ENCODE measurements at places on chromosomes 4 and X. TPM values are rescaled to one million over a fixed set of nuclear protein-coding genes. Genes with fewer than 3 reads are reported as not detected.

The TAF7L gene
- 0.18 TPM for polyA plus RNA-seq

The NKRF gene
- polyA plus RNA-seq: 8.5 TPM

The PALLD gene
- 59.7 TPM for polyA plus RNA-seq

The APOOL gene
- 19.4 TPM for polyA plus RNA-seq

GRCh38 chr4:20627866-20628265, 72.4 kb upstream of the PACRGL start:
- DNase-seq: no peak

DNA sequence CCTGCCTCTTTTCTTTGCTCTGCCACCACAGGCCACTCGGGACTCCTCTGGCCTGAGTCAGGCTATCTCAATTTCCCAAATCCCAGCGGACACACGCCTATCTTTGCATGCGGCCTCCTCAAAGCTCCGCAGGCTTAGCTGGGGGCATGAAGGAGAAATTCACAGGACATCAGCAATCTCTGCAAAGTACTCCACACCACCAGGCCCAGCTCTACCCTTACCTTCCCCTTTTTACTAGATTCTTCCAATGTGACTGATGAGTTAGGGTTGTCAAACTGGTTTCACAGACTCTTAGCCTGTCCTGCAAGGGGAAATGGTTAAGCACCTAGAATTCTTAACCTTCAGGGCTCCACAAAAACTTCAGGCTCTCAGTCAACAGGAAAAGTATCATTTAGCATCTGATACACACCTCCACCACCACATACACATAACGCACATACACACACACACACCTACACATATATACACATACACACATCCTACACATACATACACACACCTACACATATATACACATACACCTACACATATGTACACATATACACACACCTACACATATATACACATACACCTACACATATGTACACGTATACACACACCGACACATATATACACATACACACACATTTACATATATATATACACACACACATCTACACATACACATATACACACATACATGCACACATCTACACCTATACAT, 349.1 kb downstream of the ANK2 start:
- no peak for DNase-seq

GRCh38 chrX:791479-792034, 161.0 kb downstream of the SHOX start:
- no peak for DNase-seq

DNA sequence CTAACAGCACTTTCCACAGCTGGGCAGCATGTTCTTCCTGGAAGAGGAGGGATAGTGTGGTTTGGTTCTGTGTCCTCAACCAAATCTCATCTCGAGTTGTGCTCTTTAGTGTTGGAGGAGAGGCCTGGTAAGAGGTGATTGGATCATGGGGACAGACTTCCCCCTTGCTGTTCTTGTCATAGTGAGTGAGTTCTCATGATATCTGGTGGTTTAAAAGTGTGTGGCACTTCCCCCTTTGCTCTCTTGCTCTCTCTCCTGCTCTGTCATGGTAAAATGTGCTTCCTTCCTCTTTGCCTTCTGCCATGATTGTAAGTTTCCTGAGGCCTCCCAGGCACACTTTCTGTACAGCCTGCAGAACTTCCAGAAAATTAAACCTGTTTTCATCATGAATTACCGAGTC, 133.7 kb upstream of the NDP start:
- DNase-seq: no peak

GRCh38 chr4:157219711-157220370, 687 bp upstream of the GRIA2 start:
- no peak for DNase-seq

DNA sequence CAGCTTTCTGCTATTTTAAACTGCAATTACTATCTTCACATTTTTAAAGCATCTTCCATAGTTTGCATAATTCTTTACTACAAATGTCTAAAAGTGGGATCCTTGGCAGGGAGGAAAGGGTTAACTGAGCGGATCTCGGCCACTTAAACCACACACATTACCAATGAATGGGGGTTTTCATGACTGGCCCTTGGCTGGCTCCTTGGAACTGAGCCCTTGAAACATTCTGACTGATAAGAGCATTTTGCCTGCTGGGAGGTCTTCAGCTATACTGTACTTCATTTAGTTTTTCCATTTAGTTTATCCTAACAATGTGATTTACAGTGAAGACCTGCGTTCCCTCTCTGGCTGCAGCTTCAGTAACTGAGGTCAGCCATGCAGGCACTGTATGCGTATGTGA, 31.7 kb upstream of the MFAP3L start:
- DNase-seq: no peak

DNA sequence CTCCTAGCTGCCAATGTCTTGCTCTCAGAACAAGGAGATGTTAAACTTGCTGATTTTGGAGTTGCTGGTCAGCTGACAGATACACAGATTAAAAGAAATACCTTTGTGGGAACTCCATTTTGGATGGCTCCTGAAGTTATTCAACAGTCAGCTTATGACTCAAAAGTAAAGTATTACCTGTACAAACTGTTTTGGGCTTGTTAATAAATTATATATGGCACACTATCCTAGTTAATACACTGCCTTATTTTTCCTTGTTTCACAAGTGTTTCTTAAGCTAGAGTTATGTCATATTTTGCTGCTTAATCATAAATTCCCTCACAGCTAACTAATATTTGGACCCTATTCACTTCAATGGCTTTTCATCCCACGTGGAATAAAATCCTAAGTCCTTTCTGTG, 45.3 kb downstream of the STK26 start:
- no peak for DNase-seq

- DNase-seq: no peak
Measured at GRCh38 chr4:11232015-11232414, 196.7 kb downstream of the HS3ST1 start.

- no peak for DNase-seq
Measured at GRCh38 chr4:99471349-99471748, 36.2 kb upstream of the ADH7 start.
